HS-5 (cell line): ENCODE measurements at places on chromosomes 3 and 15.
A peak's percentile ranks its signal among the peaks of the same experiment; 100 is the strongest.

DNA sequence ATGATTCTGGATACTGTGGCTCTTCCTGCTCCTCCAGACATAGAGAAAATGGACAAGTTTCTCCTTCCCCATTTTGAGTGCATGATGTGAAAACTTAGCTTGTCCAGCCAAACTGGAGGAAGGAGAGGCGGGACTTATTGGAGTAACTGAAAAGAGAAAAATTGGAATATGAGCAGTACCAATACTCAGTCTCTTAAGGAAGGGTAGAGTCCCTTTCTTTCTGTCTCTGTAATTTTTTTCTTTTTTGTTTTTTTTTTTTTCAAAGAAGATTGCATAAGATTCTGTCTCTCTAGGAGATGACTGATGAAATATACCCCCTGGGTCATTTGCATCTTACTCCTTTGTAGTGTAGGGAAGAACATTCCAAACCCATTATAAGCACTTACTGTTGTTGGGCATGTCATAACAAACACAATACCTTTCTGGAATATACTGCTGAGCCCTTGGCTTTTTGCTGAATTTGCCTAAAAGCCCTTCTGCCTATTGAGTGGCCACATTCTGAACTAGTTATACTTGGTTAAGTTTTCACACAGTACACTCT, 498.1 kb upstream of the TPRG1 start:
- peak; percentile 68 for DNase-seq

- no peak for DNase-seq
Observed at GRCh38 chr3:64848822-64849221, 161.0 kb upstream of the ADAMTS9 start.

GRCh38 chr3:53030619-53031449, 15.0 kb downstream of the SFMBT1 start:
- no peak for DNase-seq

DNA sequence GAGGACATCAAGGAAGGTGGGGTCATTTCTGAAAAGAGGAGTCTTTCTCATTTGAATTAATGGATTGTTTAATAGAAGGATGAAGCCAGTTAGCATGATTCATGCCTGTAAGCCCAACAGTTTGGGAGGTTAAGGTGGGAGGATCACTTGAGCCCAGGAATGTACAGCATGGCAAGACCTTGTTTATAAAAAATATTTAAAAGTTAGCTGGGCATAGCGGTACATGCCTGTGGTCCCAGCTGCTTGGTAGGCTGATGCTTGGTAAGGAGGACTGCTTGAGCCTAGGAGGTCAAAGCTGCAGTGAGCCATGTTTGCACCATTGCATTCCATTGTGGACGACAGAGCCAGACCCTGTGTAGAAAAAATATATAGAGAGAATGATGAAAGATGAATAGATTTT, 165.5 kb downstream of the ALCAM start:
- no peak for DNase-seq

DNA sequence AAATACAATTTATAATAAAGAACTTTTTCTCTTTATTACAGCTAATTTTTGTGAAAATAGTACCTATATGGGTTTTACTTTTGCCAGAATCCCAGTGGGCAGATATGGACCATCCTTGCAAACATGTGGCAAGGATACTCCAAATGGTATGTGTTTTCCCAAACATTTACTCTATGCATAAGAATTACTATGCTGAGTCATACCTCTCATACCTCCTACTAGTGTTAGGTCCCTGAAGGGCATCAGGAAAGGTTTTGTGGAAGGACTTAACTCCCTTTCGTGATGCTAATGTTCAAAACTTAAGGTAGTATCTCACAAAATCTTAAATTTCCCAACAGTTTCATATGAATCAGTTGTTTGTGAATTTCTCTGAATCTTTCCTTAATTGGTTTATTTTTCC, 21.3 kb downstream of the ADGRG7 start:
- no peak for DNase-seq

DNA sequence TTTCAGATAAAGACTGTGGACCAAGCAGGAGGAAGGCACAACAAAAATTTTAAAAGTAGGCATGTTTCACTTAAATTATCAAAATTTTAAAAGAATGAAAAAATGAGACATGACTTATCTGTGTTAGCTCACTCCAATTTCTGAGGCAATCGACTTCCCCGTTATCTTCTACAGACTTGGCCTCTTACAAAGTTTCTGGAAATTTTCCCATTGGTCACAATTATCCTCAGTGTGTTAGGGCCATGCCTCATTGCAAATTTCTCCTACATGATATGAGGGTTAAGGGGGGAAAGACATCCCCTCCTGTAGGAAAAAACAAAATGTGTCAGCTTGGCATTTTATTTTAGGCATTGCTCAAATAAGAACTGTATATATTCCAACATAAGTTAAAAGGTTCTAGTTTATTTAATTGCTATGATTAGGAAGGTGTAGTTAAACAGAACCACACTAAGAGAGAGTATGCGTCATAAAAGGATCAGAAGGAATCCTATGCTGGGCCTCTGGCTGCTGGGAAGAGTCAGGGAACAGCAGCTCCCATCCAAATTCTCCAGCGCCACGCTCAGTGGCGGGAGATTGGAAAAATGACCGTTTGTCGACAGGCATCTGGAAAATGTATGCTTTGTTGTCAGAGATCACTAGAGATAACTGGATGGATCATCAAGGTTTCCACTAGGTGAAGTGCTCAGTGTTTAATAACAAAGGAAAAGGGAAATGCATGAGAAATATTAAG, 463.6 kb upstream of the NR2F2 start:
- DNase-seq, result no peak

DNA sequence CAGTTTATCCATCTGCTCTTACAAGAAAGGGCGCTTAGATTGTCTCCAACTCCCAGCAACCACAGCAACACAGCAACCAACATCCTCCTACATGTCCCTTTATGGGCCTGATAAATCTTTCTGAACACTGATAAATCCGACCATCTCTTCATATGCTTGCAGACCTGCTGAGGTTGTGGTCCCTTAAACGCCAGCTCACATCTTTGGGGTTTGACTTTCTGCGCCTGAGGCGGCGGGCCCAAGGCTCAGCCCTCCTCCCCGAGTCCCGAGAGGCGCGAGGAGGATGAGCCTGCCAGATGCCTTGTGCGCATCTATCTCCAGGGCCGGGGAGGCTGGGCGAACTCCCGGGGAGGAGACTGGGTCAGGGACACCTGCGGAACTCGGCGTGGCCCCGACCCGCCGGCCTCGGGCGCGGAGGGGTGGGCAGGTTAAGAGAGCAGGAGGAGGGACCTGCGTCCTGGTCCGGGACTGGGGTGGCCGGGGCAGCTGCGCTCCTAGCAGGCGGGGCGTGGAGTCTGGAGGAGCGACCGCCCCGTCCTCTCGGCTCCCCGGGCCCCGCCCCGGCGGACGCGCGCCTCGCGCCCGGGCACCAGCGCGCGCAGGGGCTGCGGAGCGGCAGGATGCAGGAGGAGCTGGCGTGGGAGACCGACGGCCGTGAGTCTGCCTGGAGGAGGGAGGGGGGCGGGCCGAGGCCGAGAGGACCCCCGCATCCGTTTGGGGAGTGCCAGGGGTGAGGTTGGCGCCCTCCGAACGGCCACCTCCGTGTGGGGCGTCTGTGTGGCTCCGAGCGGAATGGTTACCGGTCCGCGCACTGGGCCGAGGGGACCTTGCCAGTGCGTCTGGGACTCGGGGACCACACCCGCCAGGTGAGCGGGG, at the start of gene ANKDD1A:
Gene ANKDD1A, plus strand, starts transcription at position 592 of the 876 bp plus-strand sequence. Its CDS starts 29 bp downstream, at position 621.
- no peak for DNase-seq

- DNase-seq, result no peak
Observed at GRCh38 chr3:155086051-155086450, 5.9 kb downstream of the MME start.

GRCh38 chr3:194030372-194030771, 105.6 kb upstream of the HES1 start:
- no peak for DNase-seq

GRCh38 chr3:125428216-125428830, 53.2 kb upstream of the ZNF148 start:
- no peak for DNase-seq

DNA sequence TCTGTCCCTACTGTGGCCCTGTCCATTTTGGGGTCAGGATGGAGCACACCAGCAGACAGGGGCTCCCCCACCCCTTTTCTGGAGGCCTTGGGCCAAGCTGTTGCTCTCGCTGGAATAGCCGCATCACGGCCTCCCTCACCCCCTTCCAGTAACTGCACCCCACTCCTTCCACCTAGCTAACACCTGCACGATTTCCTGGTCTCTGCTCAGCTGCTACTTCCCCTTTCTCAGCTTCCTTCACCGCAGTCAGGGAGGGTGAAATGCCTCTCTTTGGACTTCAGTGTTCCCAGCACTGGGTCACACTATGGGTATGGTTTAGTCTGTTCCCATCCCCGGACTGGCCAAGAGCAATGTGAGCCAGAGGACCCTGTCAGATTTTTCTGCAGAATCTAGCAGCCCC, 400.2 kb downstream of the MCTP2 start:
- DNase-seq, result no peak

DNA sequence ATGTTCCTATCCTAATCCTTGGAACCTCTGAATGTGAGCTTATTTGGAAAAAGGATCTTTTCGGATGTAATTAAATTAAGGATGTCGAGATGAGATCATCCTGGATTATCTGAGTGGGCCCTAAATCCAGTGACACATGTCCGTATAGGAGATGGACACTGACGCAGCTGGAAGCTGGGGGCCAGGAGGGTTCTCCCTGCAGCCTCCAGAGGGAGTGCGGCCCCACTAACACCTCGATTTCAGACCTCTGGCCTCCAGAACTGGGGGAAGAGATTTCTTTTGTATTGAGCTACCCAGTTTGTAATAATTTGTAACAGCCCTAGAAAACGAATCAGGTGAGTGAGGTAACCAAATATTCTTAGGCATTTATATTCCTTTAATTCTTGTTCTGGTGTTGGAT, 2.5 kb downstream of the DNAJB8 start:
- DNase-seq, result no peak

GRCh38 chr15:95742256-95742655, 588.2 kb upstream of the NR2F2 start:
- DNase-seq, result no peak

DNA sequence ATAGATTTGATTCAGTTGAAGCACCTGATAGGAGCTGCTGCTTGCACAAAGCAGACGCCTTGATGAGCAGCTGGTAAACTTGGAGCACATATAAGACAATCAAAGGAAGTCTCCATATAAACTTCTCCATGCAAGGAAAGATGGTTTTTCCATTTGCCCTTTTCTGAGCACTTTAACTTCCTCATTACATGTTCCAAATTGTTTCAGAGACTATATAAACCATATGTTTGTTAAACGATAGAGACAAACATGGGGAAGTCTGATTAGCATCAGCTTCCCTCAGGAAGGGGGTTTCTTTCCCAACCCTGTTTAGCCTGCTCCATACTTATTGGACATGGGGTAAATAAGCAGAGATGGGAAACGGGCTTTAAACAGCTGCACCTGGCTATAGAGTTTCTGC, 88.0 kb downstream of the DHX36 start:
- no peak for DNase-seq

- no peak for DNase-seq
Observed at GRCh38 chr3:5898106-5898505, 710.6 kb downstream of the EDEM1 start.

DNA sequence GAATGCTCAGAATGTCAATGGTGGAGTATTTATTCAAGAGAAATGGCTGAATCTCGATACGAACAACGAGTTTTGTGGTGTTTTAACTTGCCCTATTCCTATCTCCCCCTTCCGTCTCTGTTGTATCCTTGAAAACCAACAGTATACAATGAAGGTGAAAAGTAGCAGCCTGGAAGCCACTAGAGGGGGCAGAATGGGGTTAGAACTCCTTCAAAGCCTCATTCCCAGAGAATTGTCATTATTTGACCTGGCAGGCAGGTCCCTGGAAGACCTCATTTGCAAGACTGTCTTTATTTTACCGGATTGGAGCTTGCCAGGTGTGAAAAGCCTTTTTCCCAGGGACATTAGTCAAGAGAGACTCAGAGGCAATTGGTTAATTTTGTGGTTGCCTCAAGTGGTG, 139.4 kb downstream of the LRRC28 start:
- no peak for DNase-seq

DNA sequence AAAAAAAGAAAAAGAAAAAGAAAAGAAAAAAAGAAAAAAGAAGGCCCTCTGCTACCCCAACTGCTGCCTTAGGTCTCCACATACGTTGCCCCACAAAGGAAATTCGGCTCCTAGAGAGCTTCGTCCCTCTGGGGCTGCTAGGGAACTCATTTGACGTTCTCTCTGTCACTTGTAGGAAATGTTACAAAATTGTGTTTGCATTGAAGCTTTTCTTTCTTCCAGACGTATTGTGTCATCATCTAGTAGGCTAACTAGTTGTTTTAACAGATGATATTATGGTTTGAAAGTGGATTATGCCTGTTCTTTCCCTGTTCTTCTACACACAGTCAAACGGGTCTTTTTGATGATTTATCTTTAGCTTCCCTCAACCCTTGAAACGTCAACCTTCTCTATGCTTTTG, 125.3 kb downstream of the BDH1 start:
- DNase-seq, result no peak

- DNase-seq, result no peak
Observed at GRCh38 chr15:33639051-33639450, 328.3 kb downstream of the RYR3 start.

DNA sequence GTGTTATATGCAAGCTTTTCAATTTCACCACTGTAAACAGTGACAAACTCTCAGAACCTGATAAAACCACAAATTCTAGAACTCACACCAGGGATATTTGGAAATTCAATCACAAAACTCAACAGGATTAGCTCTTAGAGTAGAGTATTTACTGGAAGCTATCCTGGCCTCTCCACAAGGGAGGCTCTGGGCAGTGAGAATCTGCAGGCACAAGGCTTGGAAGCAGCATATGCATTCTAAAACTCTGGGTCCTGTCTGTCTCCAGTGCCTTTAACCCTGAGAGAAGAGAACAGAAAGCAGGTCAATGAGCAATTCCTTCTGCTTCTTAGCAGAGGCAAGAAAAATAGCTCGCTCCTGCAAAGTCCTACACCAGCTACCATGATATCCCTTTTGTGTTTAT, 23.4 kb downstream of the PLSCR4 start:
- no peak for DNase-seq

- DNase-seq, result peak; percentile 59
Observed at GRCh38 chr3:108051005-108051404, 39.8 kb downstream of the CD47 start.

DNA sequence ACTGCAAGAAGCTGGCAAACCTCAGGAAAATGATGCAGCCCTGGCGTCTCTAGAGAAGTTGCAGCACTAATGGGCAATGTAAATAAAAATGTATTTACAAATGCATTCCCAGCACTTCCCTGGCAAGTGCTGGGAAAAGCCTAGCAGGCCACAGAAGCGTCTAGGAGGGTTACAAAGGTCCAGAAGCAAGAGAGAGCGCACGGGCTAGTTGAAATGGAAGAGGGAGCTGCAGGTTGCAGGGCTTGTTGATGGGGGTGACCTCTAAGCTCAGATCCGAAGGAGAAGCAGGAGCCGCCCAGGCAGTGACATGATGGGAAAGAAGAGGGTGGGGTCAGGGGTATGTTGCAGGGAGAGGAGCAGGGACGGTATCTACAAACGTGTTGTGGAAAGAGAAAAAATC, 2.7 kb upstream of the KNL1 start:
- no peak for DNase-seq

- no peak for DNase-seq
Observed at GRCh38 chr3:139715743-139716360, 38.1 kb upstream of the NMNAT3 start.

GRCh38 chr15:88177451-88177850, 79.1 kb downstream of the NTRK3 start:
- DNase-seq, result no peak
